NCI-H1417 (cell line): ENCODE measurements at places on chromosomes 11 and 22.

GRCh38 chr22:19598054-19598855 lies 74.0 kb upstream of the CLDN5 start:
- no peak for DNase-seq

- no peak for DNase-seq
Observed at GRCh38 chr22:37115032-37115431, 5.5 kb upstream of the TMPRSS6 start.

DNA sequence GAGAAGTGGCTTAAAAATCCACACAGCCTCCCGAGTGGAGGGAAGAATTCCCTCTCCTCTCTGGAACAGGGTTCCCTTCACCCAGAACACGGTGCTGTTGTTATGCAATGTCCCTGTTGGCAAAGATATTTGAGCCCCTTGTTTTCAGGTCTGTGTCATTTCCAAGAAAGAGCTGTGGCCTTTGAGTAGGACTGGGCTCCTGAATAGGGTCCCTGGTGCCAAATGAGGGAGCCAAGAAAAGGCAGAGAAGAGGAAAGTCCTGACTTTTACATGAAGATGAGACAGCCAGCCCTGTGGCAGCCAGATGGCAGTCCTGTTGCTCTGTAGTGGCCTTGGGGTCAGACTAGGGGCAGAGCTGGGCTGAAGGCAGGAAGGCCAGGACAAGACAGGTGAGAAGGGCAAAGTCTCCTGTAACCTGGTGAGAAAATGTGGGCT lies 51.2 kb upstream of the ELF5 start:
- DNase-seq: no peak

- no peak for DNase-seq
Observed at GRCh38 chr22:20131859-20132685, 468 bp downstream of the ZDHHC8 start.

DNA sequence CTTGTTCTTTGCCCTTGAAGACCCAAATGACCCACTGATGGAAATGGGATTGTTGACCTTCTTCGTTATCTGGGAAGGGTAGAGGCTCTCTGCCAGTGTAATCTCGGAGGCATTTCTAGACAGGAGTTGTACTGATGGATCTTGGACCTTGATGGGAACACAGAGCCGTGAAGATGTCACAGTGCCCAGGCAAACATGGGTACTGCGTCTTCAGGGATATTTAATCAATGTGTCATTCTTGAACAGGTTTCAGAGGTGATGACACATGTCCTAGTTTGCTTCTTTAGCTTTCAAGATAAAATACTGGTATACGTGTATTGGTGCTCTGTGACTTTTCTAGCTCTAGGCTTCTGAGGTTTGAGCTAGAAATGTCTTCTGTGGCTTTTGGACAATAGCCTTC lies 6.2 kb downstream of the LDLRAD3 start:
- no peak for DNase-seq

DNA sequence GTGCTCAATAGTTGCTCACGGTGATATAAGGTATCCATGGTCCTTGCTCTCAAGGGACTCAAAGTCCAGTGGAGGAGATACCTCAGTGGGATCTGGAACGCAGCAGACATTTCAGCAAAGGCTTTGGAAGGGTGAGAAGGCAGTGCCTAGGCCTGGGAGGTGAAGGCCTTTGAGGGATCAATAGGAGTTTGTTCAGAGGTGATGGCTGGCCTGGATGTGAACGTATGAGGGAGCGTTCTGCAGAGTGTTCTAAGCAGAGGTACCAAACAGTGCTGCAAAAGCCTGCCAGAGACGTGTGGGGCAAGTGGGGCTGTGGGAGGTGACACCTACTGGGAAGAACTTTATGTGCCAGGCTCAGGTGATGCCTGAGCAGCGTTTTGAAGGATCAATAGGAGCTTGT lies 7.4 kb upstream of the MB start:
- DNase-seq: no peak

- DNase-seq: no peak
Observed at GRCh38 chr11:48167380-48167779, 49.2 kb upstream of the OR4B1 start.

GRCh38 chr11:72524711-72525110 lies 90.4 kb upstream of the CLPB start:
- no peak for DNase-seq

- no peak for DNase-seq
Observed at GRCh38 chr11:47675851-47676250, 33.5 kb upstream of the MTCH2 start.

DNA sequence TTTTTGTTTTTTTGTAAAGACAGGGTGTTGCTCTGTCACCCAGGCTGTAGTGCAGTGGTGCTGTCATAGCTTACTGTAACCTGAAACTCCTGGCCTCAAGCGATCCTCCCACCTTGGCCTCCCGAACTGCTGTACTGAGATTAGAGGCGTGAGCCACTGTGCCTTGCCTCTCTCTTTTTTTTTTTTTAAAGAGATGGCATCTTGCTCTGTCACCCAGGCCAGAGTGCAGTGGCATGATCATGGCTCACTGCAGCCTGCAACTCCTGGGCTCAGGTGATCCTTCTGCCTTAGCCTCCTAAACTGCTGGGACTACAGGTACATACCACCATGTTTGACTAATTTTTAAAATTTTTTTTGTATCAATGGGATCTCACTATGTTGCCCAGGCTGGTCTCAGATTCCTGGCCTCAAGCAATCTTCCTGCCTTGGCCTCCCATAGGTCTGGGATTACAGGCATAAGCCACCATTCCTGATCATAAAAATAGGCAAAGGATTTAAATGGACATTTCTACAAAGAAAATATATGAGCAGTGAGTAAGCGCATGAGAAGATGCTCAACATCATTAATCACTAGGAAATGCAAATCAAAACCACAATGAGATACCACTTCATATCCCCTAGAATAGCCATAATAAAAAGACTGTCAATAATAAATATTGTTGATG lies 17.3 kb upstream of the CLNS1A start:
- no peak for DNase-seq

- no peak for DNase-seq
Observed at GRCh38 chr11:114412946-114413345, 12.5 kb downstream of the RBM7 start.

GRCh38 chr11:15171956-15172355 lies 57.2 kb downstream of the INSC start:
- no peak for DNase-seq

DNA sequence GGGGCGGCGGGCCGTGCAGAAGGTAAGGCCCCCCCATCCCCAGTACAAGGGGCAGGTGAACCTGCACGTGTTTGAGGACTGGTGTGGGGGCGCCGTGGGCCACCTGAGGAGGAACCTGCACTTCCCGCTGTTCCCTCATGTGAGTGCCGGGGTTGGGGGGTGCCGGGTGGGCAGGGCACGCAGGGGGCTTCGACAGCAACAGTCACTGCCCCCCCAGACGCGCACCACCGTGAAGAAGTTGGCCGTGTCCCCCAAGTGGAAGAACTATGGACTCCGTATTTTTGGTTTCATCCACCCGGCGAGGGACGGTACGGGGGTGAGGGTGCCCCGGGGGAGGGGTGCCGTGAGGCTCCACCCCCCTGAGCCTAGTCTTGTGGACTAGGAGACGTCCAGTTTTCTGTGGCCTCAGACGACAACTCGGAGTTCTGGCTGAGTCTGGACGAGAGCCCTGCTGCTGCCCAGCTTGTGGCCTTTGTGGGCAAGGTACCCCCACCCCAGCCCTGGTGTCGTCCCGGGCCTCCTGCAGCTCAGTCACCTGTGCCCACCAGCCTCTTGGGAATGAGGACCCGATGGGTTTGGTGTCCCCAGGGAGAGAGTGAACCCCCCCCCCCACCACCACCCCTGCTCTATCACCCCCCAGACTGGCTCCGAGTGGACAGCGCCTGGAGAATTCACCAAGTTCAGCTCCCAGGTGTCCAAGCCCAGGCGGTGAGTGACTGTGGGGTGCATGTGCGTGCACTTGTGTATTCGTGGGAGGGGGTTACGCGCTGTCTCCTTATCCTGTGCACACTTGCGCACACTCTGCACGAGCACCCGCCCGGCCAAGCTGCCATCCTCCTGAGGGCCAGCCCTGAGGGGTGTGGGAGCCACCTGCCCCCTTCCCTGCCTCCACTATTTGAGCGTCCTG lies 3.8 kb downstream of the B4GALNT4 start:
- no peak for DNase-seq

DNA sequence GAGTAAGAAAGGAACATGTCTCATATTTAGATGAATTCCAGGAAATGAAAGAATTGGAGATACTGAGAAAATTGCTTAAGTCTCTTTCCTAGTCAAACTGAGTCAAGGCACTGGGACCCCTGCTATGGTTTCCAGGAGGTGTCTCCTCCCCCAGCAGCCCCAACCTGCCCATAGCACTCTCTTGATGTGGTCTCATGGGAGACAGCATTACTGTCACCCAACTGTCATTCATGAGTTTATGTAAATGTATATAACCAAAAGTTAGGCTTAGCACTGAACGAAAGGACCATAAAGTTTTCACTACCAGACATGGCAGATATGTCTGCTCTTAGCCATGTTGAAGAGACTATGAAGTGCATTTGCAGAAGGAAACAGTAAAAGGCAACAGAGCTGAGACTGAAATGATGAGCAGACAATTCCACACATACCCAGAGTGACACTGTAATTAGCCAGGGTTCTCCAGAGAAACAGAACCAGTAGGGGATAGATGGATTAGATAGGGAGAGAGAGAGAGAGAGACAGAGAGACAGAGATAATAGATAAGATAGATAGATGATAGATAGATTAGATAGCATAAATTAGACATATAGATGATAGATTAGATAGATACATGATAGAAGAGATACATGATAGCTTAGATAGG lies 328.1 kb downstream of the BRD1 start:
- DNase-seq: no peak

- DNase-seq: no peak
Observed at GRCh38 chr11:118612378-118612777, 5.0 kb downstream of the PHLDB1 start.

GRCh38 chr11:104572279-104572678 lies 326.0 kb downstream of the CASP12 start:
- no peak for DNase-seq

GRCh38 chr22:40637183-40638150 lies 948 bp upstream of the MRTFA start:
- DNase-seq: no peak

DNA sequence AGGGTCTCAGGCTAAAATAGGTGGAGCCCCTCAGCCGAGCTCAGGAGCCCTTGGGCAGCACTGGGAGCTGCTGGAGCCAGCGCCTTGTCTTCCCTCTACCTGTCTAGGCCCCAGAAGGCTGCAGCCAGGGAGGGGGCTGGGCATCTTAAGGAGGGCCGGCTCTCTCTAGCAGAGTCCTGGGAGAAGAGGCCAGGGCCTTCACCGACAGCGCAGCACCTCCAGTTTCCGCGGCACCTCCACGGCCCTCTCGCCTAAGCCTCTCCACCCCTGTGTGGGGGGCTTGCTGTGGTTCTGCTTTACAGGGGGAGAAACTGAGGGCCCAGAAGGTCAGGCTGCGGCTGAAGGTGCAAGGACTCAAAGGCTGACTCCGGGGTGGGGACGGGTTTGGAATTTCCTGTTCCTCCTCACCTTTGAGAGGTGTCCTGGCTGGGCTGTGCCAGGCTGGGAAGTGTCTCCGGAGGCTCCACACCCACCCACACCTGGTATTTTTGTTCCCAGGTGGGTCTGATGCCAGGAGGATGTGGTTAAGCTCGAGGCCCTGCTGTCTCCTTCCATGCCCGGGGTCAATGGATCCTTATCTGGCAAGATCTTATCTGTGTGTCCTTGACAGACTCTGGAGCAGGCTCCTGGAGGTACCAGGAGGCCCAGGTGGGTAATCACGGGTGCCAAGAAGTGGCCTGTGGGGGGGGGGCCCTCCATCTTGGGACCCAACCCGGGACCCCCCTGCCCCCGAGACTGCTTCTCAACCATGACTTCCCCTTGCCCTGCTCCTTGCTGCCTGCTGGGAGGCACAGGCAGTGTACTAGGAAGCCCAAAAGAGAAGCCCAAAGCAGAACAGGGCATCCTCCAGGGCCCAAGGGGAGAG lies 95.3 kb upstream of the FGF3 start:
- no peak for DNase-seq

DNA sequence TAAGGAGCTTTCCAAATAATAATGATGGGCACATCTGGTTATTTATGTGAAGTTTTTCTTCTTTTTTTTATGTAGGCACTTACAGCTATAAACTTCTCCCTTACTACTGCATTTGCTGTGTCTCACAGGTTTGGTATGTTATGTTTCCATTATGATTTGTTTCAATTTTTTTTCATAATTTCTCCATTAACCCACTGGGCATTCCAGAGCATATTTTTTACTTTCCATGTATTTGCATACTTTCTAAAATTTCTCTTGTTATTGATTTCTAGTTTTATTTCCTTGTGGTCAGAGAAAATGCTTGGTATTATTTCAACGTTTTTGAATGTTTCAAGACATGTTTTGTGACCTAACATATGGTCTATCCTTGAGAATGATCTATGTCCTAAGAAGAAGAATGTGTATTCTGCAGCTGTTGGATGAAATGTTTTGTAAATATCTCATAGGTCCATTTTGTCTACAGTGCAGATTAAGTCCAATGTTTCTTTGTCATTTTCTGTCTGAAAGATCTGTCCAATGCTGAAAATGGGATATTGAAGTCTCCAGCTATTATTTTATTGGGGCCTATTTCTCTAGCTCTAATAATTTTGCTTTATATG lies 362.1 kb downstream of the DDX10 start:
- DNase-seq: no peak

GRCh38 chr22:26847816-26848215 lies 190.4 kb downstream of the MIAT start:
- DNase-seq: no peak

DNA sequence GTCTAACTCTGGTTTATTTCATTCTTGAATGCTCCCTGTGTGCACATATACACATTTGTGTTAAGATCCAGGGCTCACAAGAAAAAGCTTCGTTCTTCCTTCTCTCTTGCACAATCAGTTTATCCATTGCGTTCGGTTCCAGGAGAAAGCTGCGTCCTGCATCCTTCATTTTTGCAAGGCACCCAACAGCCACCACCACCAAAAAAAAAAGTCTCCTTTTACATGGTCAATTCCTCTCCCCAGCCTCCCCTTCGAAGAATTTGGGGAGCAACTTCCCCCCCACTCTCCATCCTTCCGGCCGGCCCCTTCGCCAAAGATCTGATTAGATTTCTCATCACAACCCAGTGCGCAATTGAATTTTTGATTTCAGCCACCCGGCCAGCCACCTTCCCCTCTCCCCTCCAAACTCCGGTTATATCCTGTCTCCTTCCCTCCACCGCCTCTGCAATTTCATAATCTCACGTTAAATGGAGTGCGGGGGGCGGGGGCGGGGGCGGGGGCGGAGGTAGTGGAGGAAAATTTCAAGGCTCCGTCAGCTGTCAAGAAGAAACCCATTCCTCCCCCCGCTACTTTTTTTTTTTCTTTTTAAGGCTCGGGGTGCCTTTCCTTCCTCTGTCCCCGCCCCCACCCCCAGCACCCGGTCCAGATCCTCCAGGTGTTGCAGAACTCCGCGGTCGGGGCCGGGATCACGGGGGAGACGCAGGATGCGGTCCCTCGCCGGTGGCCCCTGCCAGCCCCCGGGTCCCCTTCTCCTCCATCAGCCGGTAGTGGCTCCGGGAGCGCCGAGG lies 1166.5 kb downstream of the LRRC4C start:
- DNase-seq: no peak
